ENCODE measurements at places on chromosomes 12 and 14. TPM values are rescaled to one million over a fixed set of nuclear protein-coding genes. Genes with fewer than 3 reads are reported as not detected.
A peak's percentile ranks its signal among the peaks of the same experiment; 100 is the strongest.

DNA sequence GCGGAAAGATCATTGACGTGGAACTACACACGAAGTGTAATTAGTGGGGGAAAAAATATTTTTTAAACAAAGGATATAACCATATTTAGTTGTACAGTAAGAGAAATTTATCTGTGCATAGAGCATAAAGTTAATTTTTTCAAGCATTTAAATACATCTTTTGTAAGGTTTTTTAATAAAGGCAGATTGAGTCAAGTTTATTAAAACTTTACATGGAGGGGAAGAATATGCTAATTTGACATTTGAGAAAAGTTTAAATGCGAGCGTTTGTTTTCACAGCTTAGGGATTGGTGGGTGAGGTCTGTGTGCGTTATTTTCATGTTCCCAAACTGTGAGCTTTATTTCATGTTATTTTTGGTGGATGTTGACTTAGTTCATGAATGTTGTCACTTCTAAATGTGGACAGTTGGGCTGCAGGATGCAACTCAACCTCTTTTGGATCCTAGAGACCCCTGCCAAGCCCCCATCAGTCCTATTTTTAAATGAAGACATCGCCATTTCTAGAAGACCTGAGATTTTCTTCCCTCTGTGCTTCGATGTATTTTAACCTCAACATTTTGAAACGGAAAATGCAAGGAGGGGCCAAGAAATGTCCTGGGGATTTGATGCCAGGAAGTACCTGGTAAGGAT lies 32.3 kb downstream of the BRI3BP start:
- DNase-seq, result no peak

GRCh38 chr12:99948370-99948769 lies 36.4 kb downstream of the ANKS1B start:
- no peak for DNase-seq

GRCh38 chr12:67911789-67912188 lies 77.5 kb upstream of the IFNG-AS1 start:
- DNase-seq, result no peak

The ANKRD52 gene
- 12.2 TPM for polyA plus RNA-seq

DNA sequence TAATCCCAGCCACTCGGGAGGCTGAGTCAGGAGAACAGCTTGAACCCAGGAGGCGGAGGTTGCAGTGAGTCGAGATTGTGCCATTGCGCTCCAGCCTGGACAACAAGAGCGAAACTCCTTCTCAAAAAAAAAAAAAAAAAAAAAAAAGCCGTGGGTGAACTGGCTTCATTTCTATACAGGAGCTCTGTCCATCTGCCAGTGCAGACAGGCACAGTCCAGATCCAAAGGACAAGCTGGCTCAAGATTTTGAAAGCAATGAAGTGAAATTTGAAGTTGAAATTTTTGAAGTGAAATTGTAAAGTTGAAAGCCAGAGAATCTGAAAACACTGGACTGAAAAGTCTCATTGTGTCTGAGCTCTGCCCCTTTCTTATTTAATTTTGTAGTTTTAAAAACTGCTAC lies 134.7 kb downstream of the CALM1 start:
- DNase-seq, result no peak

The KCNA5 gene
- polyA plus RNA-seq, result not detected

GRCh38 chr12:107310621-107311020 lies 217.3 kb upstream of the CRY1 start:
- no peak for DNase-seq

DNA sequence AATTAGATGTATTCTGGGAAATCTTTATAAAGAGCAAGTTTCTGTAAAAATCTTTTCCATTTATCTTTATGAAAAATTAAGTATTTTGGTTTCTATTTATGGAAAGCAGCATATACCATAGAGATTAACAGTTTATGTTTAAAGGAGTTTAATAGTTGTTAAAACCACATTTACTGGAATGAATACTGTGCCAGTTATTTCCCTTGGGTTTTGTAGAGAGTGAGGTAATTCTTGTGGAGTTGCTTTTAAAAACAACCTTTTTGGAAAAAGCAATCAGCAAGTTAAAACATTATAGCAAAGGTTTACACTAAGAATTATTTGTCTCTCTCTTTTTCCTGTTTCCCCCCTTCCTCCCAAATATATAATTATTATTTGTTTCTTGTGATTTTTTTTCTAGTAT lies 34.9 kb downstream of the AEBP2 start:
- DNase-seq, result no peak

The HPD gene
- 0.55 TPM for polyA plus RNA-seq

GRCh38 chr14:95346820-95347219 lies 27.1 kb upstream of the CLMN start:
- peak; percentile 19 for DNase-seq

The A2M gene
- 300 TPM for polyA plus RNA-seq

GRCh38 chr12:30988646-30989286 lies 62.2 kb downstream of the TSPAN11 start:
- DNase-seq, result no peak

DNA sequence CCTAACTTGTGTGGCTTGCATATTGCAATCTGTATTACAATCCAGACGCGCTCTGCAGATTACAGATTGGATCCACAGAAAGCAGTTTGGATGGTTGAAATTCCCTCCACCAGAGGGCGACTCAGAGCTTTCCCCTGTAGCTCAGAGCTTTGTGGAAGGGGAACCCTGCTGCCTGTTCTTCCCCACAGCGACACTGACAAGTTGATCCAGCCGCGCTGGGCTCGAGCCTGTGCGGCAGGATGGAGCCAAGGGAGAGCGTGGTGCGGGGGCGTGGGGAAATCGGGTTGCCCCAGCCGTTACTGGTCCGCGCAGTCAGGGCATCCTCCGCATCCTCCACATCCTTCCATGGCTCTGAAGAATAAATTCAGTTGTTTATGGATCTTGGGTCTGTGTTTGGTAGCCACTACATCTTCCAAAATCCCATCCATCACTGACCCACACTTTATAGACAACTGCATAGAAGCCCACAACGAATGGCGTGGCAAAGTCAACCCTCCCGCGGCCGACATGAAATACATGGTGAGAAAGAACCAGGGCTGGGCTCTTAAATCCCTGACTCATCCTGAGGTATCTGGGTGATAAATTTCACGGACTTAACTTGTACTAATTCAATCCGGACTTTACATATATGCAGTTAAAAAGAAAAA lies at the start of gene GLIPR1L1:
Gene GLIPR1L1 (plus strand): TSS at position 287 of the 647 bp plus-strand sequence. CDS start 59 bp downstream, at position 346.
- DNase-seq, result peak; percentile 89

- no peak for DNase-seq
These were observed 6.7 kb upstream of the CACNA2D4 start for GRCh38 chr12:1924996-1925683.

- no peak for DNase-seq
These were observed 12.2 kb upstream of the C14orf180 start for GRCh38 chr14:104567141-104567956.

The EPYC gene
- polyA plus RNA-seq, result 0.05 TPM

DNA sequence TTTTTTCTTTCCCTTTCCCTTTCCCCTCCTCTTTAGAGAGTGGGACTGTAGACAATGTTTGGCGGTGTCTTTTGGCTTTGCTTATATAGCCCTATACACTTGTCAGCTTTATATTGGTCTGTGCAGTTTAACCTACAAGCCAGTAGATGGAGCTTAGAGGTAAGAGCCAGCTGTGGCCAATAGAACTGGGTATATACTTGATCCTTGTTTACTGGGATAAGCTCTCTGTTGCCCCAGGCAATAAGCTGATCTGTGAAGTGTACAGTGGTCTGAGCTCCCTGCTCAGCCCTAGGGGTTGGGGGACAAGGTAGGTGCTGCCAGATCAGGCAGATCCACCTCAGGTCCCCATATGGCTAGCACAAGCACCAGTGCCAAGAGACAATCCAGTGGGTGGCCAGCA lies 434.1 kb downstream of the NOVA1 start:
- peak; percentile 60 for DNase-seq

The PPFIA2 gene
- 1.7 TPM for polyA plus RNA-seq

DNA sequence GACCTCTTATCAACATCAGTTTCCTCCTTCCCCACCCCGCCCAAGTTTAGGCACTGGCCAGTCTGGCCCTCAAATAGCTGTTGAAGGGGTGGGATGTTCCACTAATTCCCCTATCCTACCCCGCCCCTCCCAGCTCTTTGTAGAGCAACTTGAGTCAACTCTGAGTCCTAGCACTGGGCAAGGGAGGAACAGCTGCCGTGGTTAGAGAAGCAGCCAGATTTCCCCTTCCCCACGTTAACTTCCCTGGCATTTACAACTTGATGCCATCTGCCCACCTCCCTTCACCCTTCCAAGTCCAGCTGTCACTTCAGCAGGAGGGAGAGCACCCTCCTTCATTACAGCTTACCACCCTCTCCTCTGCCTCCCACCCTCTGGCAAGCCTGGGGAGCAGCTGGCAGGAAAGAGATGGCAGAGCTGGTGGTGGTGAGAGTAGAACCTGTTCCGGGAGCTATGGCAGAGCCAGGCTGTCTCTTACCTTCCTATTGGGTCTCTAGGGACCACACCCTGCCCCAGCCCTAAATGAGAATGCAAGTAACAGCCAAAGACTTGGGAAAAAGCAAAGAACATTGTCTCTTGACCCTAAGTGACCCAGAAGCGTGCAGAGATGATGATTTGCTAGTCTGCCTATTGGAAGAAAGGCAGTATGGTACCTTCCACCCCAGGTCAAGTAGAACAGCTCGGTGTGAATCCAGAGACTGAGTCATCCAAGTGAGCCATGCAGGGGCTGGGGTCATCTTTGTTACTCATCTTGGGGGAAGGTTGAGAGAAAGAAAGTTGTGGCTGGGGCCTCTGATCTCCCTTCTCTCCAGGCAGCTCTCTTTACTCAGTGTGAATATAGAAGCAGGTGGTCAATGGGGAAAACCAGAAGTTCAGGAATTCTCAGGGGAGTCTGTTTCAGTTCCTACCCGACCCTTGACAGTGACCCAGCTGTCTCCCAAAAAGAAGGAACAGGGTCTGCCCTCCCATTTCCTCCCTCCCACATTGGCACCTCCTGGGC lies 1.5 kb downstream of the BLOC1S1 start:
- peak; percentile 85 for DNase-seq

The MIP gene
- not detected for polyA plus RNA-seq

DNA sequence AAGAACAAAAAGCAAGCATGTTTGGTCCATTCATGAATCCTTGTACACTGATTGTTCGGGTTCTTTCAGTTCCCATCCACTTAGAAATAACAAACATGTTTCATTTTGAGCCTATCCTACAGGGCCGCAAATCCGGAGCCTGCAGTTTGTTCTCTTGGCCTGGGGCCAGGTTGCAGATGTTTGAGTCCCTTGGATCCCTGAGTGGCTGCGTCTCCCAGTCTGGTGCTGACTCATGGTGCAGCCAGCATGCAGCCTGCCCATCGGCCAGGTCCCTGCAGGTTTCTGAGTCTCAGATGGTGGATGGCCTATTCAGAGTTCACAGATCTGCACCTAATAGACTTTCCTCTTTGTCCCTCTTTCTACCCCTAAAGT lies 1.9 kb upstream of the DYNC1H1 start:
- DNase-seq, result peak; percentile 92

GRCh38 chr12:117821480-117822175 lies 147.2 kb downstream of the KSR2 start:
- no peak for DNase-seq

GRCh38 chr14:74324931-74325361 lies 22.2 kb upstream of the ABCD4 start:
- no peak for DNase-seq

- DNase-seq, result peak; percentile 91
These were observed 192.4 kb upstream of the SLC16A7 start for GRCh38 chr12:59403259-59403932.

- no peak for DNase-seq
These were observed 48.1 kb upstream of the ATXN7L3B start for GRCh38 chr12:74489543-74489942.

DNA sequence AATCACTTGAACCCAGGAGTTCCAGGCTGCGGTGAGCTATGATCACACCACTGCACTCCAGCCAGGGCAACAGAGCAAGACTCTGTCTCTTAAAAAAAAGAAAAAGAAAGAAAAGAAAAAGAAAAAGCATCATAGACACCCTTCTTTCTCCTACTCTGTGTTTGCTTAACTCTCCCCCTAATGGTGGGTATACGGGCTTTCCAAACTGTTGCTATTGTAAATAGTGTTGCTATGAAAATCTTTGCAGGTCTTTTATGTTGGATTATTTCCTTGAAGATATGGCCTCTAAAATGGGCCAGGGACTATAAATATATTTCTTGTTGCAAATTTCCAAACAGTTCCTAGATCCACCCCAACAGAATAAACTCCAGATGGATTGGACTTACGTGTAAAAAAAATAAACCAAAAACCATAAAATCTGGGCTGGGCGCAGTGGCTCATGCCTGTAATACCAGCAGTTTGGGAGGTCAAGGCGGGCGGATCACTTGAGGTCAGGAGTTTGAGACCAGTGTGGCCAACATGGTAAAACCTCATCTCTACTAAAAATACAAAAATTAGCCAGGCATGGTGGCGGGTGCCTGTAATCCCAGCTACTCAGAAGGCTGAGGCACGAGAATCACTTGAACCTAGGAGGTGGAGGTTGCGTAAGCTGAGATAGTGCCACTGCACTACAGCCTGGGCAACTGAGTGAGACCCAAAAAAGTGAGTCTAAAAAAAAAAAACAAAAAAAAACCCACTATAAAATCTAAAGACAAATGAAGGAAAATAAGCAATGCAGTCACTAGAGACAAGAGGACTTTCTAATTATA lies 25.9 kb downstream of the NFKBIA start:
- DNase-seq, result peak; percentile 86
